Activated CD4-positive, alpha-beta T cell treated with anti-CD3 and anti-CD28 coated beads for 48 hours (primary cell): ENCODE measurements at places on chromosomes 7 and 10.

DNA sequence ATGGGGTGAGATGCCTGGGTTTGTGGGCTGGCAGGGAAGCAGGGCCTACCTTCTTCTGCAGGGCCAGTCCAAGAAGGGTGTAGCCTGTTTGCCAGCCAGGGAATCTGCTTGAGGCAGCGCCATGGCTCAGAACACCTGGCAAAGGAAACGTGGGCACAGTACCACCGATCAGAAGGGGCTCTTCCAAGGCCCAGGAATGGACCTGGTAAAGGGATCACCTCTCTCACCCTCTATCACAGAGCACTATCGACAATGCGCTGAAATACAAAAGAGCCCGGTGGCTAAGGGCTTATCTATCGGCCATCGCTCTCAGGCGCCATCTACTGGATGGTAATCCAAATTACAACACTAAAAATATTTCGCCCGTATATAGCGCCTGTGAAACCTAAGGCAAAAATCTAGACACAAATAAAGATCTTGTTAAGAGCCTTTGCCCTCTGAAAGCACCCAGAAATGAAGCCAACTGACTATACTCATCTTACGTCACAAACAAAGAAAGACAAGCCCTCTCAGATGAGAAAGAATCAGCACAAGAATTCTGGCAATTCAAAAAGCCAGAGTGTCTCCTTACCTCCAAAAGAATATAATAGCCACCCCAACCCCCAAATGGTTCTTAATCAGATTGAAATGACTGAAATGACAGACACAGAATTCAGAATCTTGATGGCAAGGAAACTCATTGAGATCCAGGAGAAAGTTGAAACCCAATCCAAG lies 217.8 kb upstream of the HPS1 start:
- peak; percentile 37 for DNase-seq

GRCh38 chr7:100812729-100813128 lies 14.6 kb downstream of the EPHB4 start:
- no peak for DNase-seq

- DNase-seq: no peak
These were observed 354.1 kb downstream of the TNS3 start for GRCh38 chr7:47227762-47228177.

DNA sequence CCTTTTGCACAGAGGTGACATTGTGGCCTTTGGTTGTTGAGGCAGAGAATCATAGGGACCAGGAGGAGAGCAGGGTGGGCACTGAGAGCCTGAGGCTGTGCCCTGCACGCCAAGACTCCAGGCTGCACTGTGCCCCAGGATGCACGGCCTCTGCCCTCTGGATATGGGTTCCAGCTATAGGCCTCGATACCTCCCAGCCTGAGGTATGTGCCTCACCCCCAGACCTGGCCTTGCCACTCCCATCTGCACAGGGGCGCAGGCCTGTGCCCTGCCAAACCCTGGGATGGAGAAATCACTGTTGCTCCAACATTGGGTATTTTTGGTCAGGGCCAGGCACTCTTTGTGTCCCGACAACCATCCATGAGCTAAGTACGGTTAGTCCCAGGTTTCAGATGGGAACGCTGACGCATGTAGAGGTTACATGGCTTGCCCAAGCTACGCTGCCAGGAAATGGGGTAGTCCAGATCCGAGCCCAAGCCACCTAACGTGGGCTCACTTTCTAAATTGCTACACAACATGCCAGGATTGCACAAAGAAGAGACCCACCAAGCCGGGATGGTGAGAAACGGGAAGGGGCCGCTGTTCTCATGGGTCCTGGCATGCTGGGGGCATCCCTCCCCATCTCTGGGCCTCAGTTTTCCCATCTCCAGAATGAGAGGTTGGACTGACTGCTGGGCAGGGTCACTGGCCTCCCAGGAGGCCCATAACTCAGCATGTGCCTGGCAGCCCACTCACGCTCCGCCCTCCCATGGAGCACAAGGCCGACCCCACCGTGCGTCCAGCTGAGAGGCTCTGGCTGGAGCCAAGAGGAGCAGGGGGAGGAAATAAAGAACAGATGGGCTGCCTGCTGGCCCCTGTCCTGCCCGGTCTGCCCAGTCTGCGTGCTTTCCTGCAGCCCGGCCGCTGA lies 44.2 kb downstream of the ZCCHC24 start:
- DNase-seq: no peak

- DNase-seq: no peak
These were observed 151.9 kb downstream of the PKD1L1 start for GRCh38 chr7:47796347-47796746.

DNA sequence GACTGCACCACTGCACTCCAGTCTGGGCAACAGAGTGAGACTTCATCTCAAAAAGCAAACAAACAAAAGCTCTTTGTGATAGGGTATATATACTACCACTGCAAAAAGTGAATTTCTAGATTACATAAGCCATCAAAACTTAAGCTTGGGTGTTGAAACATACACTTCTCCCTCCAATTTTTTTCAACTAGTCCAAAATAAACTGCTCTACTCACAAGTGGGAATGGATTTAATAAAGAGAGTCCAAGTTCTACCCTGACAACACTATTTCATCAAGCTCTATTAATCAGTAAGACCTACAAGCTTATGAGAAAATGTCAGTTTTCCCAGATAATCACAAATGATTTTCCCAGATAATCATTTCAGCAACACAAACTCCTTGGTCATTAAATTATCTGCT lies 82.7 kb downstream of the NT5C2 start:
- no peak for DNase-seq

- DNase-seq: no peak
These were observed 14.1 kb downstream of the STAG3 start for GRCh38 chr7:100191775-100192174.

GRCh38 chr7:106057204-106057961 lies 54.7 kb downstream of the SYPL1 start:
- no peak for DNase-seq

DNA sequence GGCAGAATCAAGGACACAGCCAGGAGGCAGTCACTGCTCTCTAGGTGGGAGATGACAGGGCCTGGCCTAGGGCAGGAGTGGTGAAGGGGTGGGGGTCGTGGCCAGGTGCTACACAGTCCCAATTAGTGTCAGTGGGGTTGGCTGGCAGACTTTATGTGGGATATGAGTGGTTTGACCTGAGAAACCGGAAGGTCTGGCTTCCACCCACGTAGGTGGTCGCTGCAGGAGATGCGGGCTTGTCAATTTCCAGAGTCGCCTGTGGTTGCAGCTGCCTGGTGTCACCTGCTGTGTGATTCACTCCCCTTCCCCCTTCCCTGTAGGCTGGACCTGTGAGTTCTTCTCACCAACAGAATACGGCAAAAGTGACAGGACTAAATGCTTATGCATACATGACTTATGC lies 124.3 kb downstream of the KLF6 start:
- peak; percentile 30 for DNase-seq

GRCh38 chr10:119409906-119410305 lies 132.6 kb downstream of the RGS10 start:
- DNase-seq: no peak

DNA sequence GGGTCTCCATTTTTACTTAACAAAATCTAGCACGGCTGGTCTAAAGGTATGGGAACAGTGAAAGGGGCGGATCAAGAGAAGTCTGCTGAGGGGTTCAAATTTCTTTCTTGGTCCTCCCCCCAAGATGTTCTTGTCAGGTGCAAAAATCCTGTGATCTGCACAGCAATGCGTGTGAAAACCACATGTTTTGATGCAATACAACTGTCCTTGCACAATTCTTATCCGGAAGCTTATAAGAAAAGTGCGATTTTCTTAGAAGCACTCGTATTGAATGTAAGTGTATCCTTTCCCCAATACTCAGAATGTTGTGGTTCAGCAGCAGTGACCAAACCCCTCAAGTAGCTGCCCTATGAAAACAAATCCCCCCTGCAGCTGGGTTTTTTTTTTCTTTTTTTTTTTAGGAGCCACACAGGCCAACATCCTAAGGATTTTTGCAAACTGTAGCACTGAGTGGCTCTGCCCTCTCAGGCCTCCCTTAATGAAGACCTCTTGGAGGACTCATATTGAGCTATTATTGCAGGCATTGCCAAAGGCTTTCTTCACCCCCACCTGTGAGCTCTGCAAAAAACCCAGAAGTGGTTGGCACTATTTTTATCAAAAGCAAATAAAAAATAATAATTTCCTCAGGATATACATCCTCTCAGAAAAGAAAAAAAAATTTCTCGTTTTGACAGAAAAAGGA lies 151.9 kb upstream of the ITGB1 start:
- no peak for DNase-seq

DNA sequence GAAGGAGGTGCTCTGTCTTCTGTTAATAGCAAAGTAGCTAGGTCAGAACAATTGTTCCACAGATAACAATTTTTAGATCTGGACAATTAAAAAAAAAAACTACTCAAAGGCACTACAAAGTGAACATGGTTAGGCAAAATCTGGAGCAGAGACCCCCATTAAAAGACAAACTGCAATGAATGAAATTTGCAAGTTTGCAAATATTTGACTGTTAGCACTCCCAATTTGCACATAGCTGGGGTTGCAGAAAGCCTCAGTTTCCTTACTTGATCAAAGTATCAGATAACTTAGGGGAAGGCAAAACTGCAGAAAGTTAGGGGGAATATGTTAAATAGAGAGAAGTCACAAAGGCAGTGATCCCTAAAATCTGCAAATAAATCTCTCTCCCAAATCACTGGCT lies 68.3 kb downstream of the DGKI start:
- no peak for DNase-seq
